ENCODE measurements at places on chromosomes 6 and 20.

DNA sequence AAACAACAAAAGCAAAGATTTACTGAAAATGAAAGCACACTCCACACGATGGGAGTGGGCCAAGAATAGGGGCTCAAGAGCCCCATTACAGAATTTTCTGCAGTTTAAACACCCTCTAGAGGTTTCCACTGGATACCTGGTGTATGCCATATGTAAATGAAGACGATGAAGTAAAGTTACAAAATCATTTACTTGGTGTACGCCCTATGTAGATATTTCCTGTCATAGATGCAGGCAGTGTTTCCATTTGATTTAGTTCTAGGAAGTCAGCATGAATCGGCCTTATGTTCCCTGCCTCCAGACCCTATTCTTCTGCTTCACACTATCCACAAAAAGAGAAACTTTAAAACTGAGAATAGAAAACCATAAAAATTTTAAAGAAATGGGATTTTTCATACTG, 404.4 kb upstream of the GJE1 start:
- no peak for DNase-seq

- DNase-seq: peak; percentile 68
Measured at GRCh38 chr6:125201961-125202729, 48.6 kb downstream of the TPD52L1 start.

GRCh38 chr6:122806291-122806690, 17.2 kb downstream of the SMPDL3A start:
- no peak for DNase-seq

DNA sequence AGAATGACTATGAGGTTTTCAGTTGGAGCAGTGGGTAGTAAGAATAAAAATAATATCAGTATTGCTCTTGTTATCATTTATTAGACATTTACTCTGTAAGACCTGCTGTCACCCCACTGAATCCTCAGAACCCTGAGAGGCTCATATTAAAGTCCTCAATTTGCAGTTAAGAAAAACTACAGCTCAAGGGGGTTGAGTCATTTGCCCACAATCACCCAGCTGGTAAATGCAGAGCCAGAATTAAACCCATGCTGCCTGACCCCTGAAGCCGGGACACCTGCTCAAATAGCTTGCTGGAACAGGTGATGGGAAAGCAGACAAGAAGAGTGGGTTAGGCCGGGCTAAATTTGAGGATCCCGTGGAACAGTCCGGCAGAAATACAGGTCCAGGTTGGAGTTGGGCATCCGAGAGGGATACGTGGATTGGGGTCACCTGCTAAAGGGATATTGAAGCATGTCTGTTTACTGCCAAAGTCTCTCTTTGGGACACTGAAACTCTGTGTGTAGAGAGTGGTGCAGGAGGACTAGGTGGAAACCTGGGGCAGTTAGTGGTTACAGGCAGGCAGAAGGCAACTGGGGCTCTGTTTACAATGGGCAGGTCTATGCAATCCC, 344.1 kb downstream of the CDC5L start:
- no peak for DNase-seq

DNA sequence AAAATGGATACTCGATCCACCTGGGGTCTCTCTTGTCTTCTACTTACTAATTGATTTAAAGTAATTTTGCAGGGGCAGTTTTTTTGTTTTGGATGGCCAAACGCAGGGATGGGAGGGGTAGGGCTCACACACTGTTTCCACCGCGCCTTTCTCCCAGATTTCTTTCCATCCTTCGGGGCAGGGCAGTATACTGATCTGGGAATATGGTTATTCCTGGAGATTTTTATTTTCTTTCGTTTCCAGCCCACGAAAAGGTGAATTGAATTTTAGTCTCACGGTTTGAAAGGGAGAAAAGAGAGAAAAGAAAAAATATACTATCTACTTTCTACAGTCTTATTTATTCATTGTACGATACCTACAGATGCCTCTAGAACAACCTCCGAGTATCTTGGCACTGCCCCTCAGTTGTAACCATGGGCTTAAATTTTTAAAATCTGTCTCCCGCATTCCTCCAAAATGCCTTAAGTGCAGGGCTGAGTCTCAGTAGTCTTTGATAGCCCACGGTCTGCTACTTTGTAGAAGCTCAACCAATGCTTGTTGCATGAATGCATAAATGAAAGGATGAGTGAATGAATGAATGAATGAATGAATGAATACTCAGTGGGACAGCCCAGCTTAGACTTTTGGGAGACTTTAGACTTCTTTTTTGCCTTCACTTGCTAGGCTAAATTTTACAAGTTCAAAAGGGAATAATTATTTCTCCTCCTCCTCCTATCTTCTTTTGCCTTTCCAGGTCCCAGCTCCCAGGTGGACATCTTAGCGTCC, 18.1 kb upstream of the TRIM27 start:
- DNase-seq: peak; percentile 40

DNA sequence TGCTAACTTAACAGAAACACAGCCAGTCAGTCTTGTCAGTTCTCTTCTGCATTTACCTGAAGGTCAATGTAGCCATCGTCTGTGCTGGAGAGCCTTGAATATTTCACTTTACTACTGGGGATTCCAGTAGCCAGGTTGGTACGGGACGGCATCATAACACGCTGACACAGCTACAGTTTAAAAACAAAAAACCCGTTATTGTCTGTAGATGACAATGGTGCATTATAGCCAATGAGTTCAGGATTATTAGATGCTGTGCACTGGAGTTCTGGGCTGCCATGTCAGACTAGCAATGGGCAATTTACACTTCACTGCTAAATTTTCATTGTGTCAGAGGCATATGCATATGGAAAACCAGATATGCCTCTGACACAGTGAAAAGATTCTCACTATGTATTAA, 10.5 kb downstream of the PCNA start:
- no peak for DNase-seq

DNA sequence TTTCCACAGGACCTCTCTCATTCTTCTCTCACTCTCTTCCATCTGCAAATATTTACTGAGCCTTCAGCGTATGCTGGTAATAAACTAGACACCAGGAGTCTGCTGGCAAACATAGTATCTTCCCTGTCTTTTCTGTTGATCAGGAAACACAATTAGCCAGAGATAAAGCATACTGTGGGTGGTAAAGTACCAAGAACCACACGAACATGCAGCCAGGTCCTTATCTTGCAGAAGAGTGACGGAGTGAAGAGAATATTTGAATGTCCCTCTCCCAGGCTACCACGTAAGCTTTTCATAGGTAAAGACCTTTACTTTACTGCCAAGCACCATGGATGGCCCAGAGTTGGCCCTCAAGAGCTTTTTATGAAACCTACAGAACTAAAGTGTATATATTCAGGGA, 13.3 kb downstream of the FHL5 start:
- no peak for DNase-seq

- no peak for DNase-seq
Measured at GRCh38 chr20:49823152-49823847, 10.7 kb downstream of the SLC9A8 start.

GRCh38 chr6:111105578-111105977, 18.3 kb downstream of the SLC16A10 start:
- DNase-seq: no peak

GRCh38 chr6:10736731-10737130, 10.9 kb upstream of the TMEM14B start:
- no peak for DNase-seq

GRCh38 chr6:52423971-52424381, 3.8 kb downstream of the EFHC1 start:
- peak; percentile 48 for DNase-seq

DNA sequence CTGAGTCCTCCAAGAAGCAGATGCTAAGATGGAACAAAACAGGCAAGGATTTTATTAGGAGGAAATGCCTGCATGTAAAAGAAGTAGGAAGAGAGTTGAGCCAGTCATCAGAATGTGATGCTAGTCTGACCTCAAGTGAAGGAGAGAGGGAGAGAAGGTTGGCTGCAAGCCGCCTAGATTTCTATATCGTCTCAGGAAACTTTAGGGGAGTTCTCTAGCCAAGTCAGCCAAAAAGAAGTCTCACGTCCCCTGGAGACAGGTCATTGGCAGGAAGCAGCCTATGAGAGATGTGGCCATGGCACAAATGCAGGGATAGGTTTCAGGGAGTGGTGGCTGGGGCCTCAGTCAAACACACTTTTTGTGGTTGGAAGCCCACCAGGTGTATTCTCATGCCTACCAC, 378.0 kb downstream of the CD109 start:
- no peak for DNase-seq

- DNase-seq: no peak
Measured at GRCh38 chr6:145609521-145609920, 125.8 kb downstream of the EPM2A start.

DNA sequence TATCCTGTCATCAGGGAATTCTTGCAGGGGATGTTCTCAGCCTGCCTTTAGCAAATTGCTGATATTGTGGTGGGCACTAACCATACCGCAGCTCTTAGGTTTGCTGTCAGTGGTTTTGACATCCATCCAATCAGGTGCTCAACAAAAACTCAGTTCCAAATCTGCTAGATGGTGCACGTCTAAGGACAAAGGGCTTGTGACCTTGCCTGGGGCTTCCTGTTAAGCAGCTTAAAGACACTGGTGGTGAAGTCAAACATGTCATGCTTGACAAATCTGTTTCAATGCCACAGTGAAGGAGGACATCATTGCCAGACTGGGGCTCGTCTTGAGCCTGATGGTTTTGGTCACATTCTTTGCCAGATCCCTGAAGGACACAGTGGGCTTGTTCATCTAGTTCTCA, 179.8 kb upstream of the NOX3 start:
- DNase-seq: no peak
